ENCODE measurements at places on chromosomes 6 and 20. TPM values are rescaled to one million over a fixed set of nuclear protein-coding genes. Genes with fewer than 3 reads are reported as not detected.

The AVP gene
- total RNA-seq, result not detected

The FRK gene
- total RNA-seq, result 0.12 TPM

The COL9A3 gene
- not detected for total RNA-seq

The CDH4 gene
- total RNA-seq, result 0.02 TPM

DNA sequence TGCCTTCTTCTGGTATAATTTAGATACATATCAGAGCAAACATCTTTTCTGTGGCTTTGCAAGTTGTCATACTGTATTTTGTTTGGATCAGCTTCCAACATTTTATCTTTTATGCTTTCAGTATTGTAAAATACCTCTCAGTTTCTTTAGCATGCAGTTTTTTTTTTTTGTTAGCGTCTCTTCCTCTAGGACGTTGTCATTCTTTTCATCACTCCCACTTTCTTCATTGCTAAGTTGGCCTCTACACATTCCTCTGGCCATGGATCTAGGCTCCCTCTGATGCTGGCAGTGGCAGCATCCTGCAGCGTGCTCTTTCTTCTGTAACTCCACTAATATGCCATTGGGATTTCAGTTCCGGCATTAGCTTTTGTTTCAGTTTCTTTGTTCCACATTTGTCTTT lies 21.7 kb downstream of the RPRD1B start:
- DNase-seq, result no peak

DNA sequence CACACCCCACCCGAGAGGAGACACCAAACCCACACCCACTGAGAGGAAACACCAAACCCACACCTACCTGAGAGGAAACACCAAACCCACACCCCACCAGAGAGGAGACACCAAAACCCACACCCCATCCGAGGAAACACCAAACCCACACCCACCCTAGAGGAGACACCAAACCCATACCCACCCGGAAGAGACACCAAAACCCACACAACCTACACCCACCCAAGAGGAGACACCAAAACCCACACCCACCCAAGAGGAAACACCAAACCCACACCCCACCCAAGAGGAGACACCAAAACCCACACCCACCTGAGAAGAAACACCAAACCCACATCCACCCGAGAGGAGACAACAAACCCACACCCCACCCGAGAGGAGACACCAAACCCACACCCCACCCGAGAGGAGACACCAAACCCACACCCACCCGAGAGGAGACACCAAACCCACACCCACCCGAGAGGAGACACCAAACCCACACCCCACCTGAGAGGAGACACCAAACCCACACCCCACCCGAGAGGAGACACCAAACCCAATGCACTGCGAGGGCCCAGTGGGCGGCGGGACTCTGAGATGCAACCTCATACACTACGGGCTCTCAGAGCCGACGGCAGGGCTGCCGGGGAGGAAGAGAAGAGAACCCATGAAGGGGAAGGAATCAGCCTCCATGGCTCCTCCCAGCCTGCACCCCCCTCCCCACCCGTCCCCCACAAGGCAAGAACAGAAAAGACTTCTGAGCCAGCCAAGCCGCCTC lies 83.3 kb downstream of the TAF4 start:
- no peak for DNase-seq
